Astrocyte of the spinal cord (primary cell): ENCODE measurements at places on chromosomes 16 and 17.

GRCh38 chr16:69143116-69143515 is 10.7 kb downstream of the UTP4 start:
- DNase-seq = no peak

DNA sequence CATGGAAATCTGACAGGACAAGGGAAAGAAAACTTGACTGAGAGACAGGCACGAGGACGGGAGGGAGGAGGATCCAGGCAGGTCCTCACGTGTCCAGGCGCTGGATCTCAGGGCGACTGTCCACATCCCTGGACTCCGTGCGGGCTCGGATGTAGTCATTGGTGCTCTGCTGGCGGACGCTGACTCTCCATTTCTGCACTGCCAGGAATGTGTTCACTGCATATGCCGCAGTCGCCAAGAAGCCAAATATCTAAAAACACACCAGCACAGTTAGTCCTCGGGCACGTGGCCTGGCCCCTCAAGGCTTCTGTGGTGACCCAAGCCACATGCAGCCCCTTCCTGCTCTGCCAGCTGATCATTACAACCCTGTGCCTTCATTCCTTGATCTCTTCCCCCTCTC is 17.5 kb downstream of the CMTM3 start:
- no peak for DNase-seq

GRCh38 chr17:44381810-44382305 is 7.6 kb downstream of the ITGA2B start:
- DNase-seq = no peak

GRCh38 chr17:63039899-63040602 is 74.0 kb downstream of the TANC2 start:
- DNase-seq = peak; percentile 70

GRCh38 chr17:9811537-9811936 is 10.3 kb downstream of the GSG1L2 start:
- no peak for DNase-seq

GRCh38 chr16:84905965-84906460 is 86.2 kb downstream of the CRISPLD2 start:
- DNase-seq = no peak

DNA sequence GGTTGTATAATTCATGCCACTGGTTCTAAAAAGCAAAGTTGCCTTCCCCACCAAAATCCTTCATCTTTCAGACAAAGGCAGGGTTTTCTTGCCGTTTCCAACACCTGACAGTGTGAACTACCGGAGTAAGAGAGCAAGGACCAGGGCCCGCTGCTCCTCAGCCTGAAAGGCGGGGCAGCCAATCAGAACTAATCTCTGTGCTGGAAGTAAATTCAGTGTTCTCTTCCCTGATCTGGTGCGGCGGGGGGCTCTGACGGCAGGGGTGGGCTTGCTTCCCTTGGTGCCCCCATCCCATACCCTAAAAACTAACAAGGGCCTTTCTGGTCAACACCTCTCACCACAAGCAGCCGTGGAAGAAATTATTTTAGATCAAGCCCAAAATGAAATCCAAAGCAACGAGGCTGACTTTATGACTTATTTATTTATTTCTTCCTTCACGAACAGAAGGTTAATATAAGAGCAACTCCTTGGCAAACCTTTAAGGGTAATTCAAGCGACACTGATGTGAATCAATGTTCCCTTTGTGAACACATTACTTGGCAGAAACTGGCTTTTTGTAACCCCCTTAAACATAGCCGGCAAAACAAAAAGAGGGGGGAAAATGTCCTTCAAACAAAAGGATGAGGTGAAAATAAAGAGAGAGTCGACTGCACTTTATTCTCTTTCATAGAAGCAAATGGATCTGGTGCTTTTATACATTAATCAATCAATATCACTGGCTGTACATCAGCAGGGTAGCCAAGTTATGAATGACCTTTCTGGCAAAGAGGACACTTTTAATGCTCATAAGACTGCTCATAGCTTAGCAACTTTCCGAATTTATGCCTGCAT is 189.9 kb downstream of the ZFHX3 start:
- DNase-seq = no peak

- peak; percentile 49 for DNase-seq
Measured at GRCh38 chr17:51371732-51372151, 111.4 kb downstream of the UTP18 start.

DNA sequence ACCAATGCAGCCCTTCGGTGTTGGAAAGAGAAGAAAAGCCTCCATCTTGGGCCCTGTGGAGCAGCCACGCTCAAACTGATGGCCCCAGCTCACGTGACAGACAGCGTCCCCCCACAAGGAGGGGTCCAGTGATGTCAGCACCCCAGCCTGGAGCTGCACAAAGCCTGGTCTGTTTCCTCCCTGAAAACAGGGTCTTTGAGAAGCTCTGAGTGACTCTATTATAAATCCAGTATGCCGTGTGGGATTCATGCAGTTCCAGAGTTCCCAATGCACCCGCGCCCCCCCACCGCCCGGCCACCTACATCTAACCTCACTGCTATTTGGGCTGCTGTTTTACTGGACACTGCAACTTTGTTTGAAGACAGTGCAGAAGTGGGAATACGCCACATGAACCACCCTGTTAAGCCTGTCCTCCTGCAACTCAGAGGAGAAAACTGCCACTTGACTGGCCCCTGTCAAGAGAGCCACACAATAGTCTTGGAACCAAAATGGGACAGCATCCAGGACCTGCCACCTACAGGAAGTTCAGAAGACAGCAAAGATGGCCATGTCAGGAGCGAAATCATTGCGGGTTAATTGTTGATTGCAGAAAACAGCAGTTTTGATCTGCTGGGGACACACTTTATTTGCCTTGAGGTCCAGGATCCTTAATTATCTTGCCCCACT is 33.1 kb downstream of the PMP22 start:
- DNase-seq = no peak

DNA sequence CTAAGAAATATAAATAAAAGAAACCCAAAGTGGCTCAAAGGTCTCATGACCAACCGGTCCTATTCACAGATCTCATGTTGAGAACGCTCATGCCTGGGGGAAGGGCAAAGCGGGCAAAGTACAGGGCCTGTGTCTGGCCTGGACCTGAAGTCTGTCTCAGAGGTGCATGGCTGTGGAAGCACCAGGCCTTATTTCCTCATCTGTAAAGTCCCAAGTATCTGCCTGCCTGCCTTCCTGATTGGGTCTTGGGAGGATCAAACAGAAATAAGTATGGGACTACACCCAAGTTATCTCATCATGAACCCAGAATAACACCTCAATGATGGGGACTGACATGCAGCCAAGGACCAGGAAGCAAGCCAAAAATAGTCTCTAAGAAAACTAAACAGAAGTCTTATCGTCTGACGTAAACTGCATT is 14.2 kb downstream of the AXIN2 start:
- peak; percentile 46 for DNase-seq

DNA sequence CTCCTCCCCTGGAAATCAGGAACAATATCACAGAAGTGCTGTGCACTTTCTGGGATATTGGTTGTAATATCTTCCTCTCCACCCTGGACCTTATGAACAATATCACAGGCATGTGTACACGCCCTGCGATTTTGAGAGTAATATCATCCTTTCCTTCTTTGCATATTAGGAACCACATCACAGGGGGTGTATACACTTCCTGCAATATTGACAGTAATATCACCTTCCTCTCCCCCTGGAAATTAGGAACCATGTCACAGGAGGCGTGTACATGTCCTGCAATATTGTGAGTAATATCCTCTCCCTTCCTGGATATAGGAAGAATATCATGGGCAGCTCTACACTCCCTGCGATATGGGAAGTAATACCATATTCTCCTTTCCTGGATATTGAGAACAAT is 14.2 kb upstream of the TEKT5 start:
- DNase-seq = no peak

DNA sequence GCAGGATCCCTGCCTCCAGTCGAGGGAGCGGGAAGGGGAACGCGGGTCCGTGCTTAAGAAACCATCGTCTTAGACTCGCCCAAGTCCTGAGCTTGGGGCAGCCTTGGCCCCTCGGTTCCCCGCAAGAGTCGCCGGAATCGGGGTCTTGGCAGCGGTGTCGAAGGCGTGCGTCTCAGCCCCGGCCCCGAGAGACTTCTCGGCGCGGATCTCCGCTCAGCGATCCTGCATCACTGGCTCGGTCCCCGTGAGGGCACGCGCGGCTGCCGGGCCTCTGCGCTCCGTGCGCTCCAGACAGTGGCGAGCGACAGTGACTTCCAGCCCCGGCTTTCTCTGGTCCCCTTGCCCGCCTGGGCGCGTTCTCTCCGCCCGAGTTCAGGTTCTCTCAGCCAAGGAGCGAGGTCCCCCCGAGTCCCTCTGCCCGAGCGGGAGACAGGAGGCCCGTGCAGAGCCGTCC is 380 bp downstream of the HS3ST3A1 start:
- DNase-seq = peak; percentile 19

DNA sequence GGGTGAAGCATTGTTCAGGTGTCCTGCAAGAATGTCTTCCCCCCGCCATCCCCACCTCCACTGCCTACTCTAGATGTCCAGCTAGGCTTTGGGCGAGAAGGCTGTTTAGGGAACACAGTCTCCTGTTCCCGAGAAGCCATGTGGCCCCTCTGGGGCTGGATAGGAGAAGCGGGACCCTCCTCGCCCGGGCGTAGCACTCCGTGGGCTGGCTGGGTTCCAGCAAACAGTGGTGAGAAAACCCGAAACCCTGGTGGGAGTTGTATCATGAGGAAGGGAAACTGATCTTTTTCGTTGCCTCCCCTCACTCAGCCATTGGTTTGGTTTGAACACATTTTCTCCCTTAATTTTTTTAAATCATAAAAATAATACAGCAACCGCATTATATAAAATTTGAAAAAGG is 56.6 kb downstream of the IRF8 start:
- no peak for DNase-seq

DNA sequence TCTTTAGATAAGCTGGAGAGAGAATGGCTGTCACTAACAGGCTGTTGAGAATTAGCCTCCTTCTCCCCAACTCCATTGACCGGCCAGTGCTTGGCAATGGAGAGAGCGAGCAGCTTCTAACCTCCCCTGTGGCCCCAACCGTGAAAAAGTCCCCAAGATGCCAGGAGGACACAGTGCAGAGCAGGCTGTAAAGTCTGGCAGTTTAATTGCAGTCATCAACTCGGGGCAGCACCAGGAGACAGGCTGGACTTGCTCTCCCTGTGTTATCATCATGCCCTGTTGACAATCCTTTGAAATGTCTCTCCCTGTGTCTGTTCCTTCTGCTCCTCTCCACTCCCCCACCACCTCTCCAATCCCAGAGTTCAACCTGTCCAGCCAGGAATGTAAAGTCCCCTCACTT is 705 bp upstream of the CDRT4 start:
- DNase-seq = no peak

- DNase-seq = peak; percentile 74
Measured at GRCh38 chr16:65521633-65522328, 399.9 kb upstream of the CDH11 start.

- no peak for DNase-seq
Measured at GRCh38 chr16:66566051-66566901, at the start of gene CMTM1. TSS of gene CMTM1 (plus strand) at chr16:66566439. CDS start at chr16:66566514, 75 bp downstream.

DNA sequence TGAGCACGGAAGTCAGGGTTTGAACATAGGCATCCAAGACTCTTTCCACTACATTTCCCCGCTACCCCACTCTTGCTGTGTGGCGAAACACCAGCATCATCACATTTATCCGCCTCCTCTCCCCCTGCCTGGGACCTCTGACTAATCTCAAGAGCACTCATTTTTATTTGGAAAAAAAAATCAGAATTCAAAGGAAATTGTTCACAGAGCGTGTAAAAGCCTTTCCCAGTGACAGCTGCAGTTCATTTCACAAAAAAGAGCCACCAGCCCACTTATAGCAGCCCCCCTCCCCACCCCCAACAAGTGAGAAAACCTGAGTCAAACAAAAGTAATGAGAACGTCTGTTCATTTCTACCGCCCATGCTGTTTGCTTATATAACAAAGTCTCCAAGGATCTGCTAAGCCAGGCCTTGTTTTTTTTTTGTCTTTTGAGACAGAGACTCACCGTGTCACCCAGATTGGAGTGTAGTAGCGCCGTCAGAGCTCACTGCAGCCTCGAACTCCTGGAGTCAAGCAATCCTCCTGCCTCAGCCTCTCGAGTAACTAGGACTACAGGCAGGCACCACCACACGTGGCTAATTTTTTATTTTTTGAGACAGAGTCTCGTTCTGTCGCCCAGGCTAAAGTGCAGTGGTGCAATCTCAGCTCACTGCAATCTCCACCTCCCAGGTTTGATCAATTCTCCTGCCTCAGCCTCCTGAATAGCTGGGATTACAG is 48.3 kb upstream of the HAPSTR1 start:
- DNase-seq = peak; percentile 79

DNA sequence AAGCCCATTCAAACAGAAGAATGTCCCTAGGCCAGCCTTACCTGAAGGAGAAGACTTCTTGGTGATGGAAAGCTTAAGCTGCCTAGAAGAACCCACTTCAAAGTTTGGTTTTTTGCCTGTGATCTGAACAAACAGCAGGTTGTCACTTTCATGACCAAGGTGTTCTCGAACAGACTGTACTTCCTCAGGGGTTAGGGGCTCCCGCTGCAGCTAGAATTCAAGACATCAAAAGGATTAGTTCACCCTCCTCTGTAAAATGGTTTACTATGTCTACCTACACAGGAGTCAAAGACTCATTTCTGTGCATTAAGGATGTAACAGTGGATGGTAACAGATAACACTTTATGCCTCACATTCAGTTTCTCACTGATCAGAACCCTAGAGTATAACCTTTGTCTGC is 13.2 kb downstream of the CIAPIN1 start:
- DNase-seq = no peak

- no peak for DNase-seq
Measured at GRCh38 chr17:28616281-28616680, 2.3 kb upstream of the RSKR start.

GRCh38 chr17:39036009-39036408 is 68.8 kb upstream of the FBXO47 start:
- DNase-seq = no peak

DNA sequence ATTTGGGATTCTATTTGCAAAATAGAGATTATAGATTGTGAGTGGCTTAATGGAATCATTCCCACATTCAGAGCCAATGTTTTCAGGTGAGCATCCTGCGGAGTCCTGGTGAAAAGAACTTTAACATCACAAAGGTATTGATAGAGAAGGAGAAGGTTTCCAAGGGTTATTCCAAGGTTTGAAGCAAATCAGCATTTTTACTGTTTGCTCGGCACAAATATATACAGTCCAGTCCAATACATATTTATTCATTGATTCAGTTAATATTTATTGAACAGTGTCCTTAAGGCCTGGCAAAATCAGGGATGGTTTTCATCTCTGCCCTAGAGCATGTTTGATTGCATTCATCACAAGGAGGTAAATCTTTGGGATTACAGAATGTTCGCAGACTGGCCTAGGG is 6.4 kb downstream of the MPV17L start:
- DNase-seq = no peak
